GM18507 (cell line): ENCODE measurements at places on chromosomes 12 and 14.

- DNase-seq, result no peak
These were observed 17.2 kb upstream of the LPCAT3 start for GRCh38 chr12:7035463-7035862.

GRCh38 chr12:77401064-77401769 lies 335.8 kb upstream of the E2F7 start:
- no peak for DNase-seq

GRCh38 chr14:100524933-100525243 lies 62.3 kb downstream of the BEGAIN start:
- no peak for DNase-seq

DNA sequence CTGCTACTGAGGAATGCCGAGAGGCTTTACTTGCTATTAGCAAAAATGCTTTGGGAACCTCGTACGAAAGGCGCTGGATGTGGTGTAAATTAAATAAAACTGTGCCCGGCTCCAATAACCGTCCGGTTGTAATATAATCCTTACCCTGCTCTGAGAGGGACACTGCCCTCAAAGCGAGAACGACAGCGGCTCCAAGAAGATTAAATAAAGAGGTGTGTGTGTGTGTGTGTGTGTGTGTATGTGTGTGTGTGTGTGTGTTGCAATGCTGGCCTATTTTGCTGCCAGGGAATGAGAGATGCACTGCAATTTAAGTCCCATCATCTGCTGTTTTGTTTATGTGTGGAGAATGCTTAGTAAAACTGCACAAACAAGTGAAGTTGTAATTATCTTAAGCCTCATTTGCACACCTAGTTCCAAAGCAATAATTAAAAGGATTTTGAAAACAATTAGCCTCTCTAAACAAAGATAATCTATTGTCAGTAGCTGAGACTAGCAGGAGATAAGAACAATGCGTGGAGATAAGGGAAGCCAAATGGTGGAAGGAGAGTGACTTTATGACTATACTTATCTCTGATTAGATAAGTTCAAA lies 1.2 kb upstream of the SIX1 start:
- DNase-seq, result no peak

DNA sequence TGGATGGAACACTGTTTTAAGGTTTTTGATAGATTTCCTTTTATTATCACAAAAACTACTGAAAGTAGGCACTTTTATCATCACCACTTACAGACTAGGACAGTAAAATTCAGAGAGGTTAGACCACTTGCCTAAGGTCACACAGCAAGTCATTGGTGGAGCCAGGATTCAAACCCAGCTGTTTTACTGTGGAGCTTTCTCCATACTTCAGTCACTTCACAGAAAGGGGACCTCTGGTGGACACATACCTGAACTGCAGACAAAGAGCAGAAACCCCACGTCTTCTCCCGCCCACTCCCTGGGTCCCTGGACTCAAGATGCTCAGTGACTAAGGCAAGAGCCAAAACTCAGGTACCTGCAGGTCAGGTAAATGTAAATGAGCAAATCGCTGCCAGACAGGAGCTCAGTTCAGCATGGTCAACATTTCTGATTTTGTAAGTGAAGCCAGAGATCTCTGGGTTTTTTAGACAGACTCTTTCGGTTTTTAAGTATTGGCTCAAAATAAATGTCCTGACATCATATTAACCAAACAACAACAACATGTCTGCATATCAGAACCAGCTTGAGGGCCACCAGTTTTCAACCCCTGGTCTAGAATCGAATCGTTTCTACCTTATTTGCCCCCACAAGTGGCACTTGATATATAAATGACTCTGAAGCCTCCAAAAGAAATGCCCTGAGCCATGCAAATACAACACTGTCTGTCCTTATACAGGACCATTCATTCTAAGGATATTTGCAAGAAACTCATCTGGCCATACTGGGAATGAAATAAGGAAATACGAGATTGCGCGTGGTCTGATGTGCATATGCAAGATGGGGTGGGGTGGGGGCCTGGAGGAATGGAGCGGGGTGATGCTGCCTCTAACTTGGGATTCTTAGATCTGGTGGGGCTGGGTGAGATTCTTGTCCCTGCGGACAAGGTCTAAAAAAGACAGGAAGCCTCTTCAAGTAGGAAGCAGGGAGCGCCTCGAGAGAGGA lies 110.9 kb downstream of the KSR2 start:
- DNase-seq, result no peak

GRCh38 chr12:49882248-49882850 lies 21.4 kb downstream of the FAIM2 start:
- DNase-seq, result no peak

DNA sequence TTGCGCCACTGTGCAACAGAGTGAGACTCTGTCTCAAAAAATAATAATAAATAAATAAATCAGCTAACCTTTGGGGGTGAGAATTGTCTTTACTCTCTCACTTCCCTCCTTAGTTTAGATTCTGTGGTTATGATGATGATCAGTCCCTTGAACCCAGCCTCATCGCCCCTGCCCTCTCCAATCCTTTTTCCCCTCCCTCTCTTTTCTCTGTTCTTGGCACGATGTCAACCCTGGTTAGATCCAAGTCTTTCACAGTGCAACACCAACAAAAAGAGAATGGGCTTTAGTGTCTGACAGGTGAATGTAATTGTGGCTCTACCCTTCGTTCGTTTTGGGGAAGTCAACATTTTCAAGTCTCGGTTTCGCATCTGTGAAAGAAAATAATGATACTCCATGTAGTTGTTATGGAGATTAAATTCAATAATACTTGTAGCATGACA lies 59.0 kb downstream of the NTN4 start:
- no peak for DNase-seq

GRCh38 chr12:6065863-6066199 lies 58.6 kb downstream of the VWF start:
- DNase-seq, result no peak

- DNase-seq, result no peak
These were observed 267.8 kb downstream of the KTN1 start for GRCh38 chr14:55847766-55848165.

DNA sequence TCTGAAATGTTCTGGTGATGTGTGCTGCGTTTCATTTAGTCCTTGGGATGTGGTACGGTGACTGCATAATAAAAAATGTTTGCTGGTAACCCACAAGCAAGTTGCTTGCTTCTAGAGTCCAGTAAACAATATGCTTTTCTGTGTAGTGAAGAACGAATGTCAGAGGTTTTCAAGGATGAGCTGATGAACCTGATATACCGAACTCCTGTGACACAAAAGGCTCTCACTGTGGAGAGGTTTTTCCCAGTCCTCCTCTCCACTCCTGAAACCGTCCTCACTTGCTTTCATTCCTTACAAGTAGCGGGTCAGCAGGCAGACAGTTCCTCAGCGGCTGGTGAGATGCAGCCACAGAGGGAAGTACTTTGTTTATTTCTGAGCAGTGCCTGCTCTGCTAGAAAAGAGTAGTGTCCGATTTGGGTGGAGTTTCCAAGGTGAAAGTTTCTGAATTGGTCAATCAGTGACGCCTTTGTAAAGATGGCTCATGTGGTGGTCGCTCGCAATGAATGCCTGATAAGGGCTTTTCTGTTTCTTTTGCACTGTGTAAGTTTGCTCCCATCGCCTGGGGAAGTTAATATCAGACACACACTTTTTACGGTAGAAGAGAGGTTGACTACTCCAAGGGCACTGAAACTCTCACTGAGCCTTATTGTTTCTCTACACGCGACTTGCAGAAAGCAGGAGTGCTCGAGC lies 3.0 kb downstream of the ETV6 start:
- no peak for DNase-seq
